Posterior vena cava (tissue), 2 donors: ENCODE measurements at places on chromosomes 1 and 21.

GRCh38 chr21:14354515-14354914, 28.4 kb downstream of the HSPA13 start:
- no peak for DNase-seq

GRCh38 chr1:171434717-171435346, 50.5 kb upstream of the PRRC2C start:
- no peak for DNase-seq

DNA sequence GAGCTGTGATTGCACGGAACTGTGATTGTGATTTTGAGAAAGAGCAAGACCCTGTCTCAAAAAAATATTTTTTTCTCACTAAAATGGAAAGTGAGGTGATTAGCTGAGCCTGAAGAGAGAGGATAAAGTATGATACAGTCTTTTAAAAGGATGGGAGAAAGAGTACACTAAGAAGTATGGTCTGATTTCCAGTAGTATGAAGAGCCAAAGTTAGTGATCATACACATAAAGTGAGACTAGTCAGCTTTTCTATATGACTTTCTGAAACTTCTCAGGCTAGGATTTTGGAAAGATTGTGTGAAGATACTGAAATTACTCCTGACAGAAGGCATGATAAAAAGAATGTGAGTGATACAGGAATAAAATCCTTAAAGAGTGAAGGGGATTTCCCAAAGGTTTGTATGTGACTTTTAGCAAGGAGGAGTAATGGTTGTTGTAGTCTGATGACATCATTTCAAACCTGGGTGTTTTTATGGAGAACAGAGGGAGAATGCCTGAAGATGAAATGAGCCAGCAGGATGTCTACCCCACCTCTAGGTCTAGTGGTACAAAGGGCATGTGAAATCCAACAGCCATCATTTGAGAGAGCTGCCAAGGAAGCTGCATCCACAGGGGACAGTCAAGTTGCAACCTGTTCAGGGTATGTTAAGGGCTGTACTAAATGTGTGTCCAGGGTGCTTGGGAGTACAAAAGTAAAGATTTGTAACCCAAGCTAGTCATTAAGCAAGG, 157.7 kb downstream of the PIK3R3 start:
- no peak for DNase-seq

DNA sequence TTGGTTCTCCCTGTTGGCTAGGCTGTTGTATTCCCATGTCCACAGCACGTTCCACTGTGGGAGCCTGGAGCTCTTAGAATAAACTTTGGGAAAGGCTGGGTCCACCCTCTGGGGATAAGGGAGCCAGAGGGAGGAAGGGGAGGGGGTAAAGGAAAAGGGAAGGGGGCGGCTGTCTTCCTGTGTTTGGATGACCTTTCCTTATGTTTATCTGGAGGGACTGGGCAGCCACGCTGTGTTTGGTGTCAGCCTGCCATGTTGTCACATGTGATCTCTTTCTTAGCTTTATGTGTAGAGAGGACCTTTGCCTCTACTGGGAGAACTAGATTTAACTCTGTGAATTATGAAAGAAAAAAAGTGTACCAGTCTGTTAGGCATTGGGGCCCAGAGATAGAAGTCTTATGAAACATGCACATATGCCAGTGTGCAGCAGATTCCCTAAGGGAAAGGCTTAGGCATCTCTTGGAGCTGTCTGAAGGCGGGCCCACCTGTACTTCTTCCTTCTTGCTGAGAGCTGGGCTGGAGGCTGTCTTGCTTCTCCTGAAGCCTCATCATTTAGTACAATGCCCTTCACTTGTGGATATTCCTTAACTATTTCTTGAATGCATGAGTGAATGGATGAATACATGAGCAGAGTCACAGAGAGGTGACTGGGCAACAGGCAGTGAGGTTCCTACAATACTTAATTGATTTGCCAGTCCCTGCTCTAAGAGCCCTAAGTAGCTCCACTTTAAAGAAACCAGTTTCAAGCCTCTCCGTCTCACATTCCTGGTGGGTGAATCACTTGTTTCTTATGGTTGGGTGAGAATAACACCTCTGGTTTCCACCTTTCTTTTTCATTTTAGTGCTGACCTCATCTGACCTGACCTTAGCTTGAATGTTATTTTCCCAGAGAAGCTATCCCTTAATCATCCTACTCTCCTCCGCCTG, 62.5 kb upstream of the ARHGAP29 start:
- DNase-seq = no peak

DNA sequence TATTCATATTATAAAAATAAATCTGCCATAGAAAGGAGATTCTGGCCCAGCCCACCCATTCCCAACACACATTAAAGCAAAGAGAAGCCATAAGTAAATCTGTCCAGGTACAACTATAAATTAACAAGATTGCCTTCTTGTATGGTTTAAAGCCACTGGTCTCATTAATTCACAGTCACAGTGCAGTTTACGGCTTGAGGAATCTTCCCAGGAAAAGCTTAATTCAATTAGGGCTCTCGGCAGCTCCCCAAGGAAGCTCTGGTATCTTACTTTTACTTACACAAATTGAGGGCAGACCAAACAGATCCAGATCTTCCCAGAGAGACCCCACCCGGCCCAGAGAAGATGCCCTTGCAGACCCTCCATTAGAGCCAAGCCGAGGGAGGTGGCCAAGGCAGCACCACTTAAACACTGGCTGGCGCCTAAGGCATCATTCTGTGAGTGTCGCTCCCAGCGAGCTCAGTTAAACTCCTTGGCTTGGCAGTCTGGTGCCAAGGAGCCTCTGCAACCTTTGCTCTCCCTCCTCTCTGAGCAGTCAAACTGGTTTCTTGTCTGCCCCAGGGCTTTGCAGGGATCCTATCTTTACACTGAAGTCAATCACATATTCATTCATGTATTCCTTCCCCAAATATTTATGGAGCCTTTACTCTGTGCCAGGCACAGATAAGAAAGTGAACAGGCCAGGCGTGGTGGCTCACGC, 10.7 kb downstream of the SLC9A1 start:
- peak; percentile 72 for DNase-seq

- DNase-seq = no peak
Observed at GRCh38 chr1:61271412-61271789, 189.0 kb downstream of the NFIA start.

GRCh38 chr1:54849219-54850068, 37.6 kb downstream of the DHCR24 start:
- DNase-seq = no peak

- DNase-seq = no peak
Observed at GRCh38 chr1:53899708-53900107, 5.7 kb downstream of the DIO1 start.

DNA sequence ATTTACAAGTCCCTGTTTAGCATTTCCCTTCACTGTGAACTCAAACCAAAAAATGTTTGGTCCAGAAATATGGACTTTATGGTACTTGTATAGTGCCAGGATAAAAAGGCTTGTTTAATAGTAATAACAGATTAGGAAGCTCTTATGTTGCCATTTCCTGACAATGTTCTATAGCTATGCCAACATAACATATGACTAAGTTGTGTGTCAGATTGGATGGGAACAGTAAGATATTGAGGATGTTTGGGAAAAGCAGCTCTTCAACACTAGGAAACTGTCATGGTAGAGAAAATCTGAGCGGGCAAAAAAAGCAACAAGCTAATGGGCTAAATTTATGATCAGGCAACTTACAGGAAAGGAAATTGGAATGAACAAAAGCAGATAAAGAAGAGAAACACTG, 287.1 kb upstream of the ADGRL4 start:
- DNase-seq = no peak

- no peak for DNase-seq
Observed at GRCh38 chr1:101257500-101258325, 20.9 kb downstream of the S1PR1 start.

- no peak for DNase-seq
Observed at GRCh38 chr1:55367273-55367672, 152.1 kb upstream of the USP24 start.

GRCh38 chr1:18927082-18927653, 24.8 kb upstream of the ALDH4A1 start:
- no peak for DNase-seq

GRCh38 chr1:49200738-49201137, 424.0 kb upstream of the BEND5 start:
- no peak for DNase-seq

- peak; percentile 94 for DNase-seq
Observed at GRCh38 chr1:44826375-44827196, 16.5 kb downstream of the PTCH2 start.

DNA sequence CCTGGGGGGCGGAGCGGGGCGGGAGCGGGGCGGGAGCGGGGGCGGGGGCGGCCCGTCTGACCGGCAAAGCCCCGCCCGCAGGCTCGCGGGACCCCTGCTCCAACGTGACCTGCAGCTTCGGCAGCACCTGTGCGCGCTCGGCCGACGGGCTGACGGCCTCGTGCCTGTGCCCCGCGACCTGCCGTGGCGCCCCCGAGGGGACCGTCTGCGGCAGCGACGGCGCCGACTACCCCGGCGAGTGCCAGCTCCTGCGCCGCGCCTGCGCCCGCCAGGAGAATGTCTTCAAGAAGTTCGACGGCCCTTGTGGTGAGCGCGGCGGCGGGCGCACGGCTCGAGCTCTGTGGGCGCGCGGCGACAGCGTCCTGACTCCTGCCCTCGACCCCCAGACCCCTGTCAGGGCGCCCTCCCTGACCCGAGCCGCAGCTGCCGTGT, 21.2 kb downstream of the AGRN start:
- no peak for DNase-seq
